NCI-H1048 (cell line): ENCODE measurements at places on chromosomes 4 and X.

DNA sequence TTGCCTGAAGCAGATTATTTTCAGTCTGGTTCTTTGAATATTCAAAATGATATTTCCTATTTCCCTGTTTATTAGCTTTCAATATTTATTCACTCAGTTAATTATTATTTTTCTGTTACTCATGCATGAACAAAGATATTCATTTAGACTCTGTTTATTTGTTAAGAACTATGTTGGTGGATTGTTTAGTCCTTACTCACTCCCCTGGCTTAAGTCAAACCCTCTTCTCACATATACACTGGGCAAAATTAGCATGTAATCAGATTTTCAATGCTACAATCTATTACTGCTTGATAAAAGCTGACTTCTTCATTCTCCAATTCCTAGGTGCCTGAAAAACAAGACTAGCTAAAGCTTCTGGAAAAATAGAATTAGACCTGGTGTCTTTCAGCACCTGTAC lies 335.8 kb downstream of the FAT4 start:
- no peak for DNase-seq

DNA sequence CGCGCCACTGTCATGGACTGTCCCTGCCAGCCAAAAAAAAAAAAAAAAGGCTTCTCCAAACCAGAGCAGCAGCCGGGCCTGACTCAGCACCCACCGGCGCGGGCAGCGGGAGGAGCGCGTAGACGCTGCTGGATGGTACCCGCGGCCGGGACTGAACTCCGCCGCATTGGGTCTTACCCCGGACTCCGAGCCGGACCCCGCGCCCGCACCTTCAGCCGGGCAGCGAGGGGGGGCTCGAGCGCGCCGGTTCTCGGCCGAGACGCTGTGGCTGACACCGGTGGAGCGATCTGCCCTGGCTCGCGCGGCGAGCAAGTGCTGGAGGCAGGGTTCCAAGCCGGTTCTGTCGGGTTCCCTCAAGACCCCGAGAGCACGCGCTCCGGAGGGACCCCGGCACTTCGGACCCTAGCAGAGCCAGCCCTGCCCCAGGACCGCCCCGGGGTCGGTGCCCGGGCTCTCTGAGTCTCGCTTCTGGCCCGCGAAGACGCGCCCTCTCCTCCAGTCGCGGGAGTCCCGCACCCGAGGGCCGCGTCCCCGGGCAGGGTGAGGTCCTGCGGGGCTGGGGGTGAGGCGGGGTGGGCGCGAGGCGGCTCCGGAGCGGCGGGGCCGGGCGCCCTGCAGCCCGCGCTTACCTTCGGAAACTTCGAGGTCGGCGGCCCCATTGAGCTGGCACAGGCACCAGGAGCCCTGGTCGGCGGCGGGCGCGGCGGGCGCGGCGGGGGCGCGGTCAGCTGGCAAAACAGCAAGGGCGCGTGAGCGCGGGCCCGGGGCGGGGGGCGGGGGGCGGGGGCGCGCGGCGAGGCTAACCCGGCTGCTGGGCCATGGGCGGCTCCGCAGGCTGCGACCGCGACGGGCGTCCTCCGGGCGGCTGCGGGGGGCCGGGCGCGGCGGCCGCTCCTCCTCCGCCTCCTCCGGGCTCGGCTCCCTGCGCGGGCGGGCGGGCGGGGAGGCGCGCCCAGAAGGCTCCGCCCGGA lies 11.8 kb upstream of the MAN2B2 start:
- no peak for DNase-seq

DNA sequence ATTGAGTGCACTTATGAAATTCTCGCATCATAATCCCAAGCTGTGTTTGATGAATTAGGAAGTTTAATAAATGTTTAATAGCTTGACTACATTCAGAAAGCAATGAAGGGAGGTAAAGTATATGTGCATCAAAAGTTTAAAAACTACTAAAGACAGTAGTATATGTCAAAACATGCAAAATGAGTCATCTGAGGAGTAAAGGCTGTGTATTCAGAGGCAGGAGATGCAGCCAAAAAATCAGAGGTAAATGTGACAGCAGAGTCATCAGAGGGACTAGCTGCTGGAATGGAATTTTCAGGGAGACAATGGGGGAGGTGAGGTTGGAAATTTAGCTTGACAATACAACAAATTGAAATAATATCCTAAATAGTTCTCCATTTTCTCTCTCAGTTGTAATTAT lies 127.0 kb upstream of the FUNDC1 start:
- no peak for DNase-seq

DNA sequence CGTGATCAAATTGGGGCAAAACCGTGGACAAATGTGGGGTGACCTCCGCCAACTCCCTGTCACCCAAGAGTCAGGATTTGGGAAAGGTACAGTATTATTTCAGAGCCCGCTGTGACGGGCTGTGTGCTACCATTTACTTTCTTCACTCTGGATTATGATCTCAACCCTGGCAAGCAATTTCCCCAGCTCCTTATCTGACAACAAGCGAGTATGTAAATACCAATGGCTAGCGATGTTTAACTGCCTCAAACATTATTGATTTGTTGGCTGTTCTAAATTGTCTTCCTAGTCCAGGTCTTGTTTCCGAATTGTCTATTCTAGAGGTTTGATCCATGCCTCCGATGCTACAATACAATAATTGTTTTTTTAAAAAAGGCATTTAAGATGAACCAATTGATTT lies 17.7 kb upstream of the PITX2 start:
- no peak for DNase-seq

- no peak for DNase-seq
Observed at GRCh38 chr4:4641661-4642495, 100.0 kb upstream of the STX18 start.

GRCh38 chrX:68175562-68175961 lies 257.7 kb downstream of the OPHN1 start:
- DNase-seq: no peak

DNA sequence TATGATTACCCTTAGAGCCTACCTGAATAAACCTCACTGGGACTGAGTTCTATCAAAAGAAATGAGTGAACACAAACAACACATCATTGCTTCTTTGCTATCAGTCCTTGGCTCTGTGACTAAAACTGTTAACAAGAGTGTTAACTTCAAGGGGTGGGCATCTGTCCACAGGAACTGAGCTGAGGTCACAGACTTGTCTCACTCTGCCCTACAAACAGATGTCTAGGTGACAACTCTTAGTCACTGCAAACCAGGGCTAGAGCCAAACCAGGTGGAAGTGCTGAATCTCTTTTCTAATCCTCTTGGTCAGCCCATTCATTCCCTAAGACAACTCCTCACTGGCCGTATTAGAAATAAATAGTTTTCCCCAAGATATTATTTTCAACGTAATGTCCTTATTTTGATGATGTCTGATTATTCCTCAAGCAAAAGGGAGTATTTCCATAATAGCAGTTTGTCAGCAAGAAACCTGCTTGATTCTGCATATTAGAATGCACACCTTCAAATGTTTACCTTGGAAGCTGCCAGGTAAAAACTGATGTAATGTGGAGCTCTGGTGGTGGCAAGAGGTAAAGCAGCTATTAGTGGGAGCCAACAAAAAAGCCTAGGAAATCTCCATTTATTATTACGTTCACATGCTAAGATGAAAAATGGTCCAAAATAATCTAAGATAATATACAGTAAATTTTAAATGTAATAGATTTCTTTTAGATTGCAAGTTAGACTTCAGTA lies 4.0 kb downstream of the COL25A1 start:
- DNase-seq: peak; percentile 9

GRCh38 chr4:33924811-33925210 lies 2319.5 kb downstream of the ARAP2 start:
- DNase-seq: no peak

- DNase-seq: no peak
Observed at GRCh38 chr4:37666625-37667071, 19.5 kb downstream of the RELL1 start.

DNA sequence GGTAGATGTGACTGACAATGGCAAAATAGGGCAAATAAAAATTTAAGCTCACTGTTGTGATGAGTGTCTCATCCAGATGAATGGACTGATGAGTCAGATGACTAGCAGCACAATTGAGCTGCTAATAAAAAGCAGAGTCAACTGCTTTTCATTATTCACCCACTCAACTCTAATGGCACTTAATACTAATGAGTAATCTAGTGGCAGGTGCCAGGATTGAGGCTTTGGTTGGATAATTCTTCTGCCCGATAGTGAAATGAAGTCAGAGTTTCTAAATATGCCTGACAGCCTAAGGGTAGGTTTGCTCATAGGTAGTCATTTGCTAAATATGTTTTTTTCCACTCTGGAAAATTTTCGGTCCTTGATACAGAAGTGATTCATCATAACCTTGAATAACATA lies 10.4 kb downstream of the OGT start:
- no peak for DNase-seq

DNA sequence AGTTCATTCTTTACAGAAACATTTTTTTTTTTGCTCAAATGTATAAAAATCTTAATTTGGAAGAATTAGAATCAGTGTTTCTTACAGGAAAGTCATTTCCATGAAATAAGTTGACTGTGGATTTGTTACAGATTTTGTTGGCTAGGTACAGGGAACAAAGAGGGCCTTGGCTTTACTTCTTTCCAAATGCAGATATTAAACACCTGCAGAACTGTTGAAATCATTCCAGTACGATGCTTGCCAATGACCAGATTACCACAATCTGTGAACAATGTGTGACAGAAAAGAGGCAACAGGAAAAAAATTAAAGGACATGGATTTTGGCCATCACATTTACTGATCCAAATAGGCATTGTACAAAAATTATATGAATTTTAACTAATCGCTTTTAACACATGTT lies 70.8 kb downstream of the ANXA10 start:
- DNase-seq: no peak

- DNase-seq: no peak
Observed at GRCh38 chr4:26289401-26289800, 31.4 kb upstream of the RBPJ start.

DNA sequence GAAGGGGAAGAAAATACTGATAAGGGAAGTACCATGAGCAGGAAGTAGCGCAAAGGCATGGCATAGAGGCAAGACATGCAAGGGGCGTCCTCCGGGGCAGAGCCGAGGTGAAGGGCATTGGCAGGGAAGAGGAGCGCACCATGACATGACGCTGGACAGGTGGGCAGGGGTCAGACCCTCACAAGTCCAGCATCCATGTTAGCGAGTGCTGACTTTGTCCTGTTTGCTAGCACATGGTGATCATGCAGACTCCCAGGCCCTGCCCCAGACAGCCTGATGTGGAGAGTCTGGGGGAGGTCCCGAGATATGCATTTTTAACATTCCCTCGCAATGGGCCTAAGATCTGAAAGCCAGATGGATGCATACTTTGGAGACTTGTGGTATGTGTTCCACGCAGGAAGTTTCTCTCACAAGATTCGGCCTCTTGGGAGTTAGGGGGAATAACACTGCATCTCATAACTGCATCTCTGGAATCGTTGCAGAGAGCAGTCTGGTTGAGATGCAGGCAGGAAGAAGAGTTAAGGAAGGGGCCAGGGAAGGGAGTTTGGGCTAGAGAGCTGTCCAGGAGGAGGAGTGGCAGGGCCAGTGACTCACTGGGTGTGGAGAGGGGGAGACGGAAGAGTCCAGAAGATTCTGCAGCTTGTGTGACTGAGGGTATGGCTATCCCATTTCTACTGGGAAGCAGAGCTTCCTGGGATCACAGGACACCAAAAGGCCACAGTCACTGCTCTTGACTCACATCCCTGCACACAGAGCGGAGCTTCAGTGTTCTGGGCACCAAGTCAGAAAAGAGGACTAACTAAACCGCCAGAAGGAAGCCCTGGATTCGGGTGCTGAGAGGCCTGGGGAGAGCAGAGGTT lies 59.7 kb downstream of the FAM184B start:
- DNase-seq: no peak

GRCh38 chrX:75781611-75782010 lies 3.4 kb downstream of the MAGEE2 start:
- DNase-seq: no peak

GRCh38 chrX:45258731-45259402 lies 58.2 kb upstream of the DIPK2B start:
- DNase-seq: no peak

DNA sequence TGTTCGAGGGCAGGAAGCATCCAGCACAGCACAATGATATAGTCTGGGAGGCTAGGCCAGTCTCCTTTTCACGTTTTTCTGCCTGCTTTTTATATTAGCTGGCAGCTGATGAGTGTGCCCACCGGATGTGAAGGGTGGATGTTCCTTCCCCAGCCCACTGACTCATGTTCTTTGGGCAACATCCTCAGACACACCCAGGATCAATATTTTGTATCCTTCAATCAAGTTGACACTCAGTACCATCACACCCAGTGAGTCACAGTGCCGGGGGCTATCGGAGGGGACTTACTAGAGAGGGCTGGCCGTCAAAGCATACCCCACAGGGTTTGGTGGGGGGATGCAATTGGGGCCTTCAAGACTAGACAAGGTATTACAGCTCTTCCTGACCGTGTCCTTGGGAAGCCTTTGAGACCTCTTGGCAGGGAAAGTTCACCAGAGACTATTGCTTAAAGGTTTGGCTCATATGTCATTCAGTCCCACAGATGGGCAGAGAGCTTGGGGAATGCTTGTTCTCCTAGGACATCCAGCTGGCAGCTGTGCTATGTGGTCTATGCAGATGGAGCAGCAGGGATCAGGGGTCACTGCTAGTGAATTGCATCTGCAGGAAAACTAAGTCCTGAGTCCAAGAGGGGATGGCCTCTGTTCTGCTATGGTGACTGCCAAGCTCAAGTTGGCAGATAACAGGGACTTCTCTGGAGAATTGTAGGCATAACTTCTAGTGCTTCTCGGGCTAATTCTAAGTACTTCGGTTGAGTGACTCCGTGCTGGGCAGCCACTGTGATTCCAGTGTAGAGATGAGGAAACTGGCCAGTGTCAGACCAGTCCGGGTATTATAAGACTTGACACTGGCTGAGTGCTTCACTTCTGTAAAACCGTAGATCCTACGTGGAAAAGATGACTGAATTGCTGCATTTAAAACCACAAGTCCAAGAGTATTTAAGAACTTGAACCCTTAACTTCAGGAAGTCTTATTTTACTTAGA lies 12.9 kb upstream of the WDR1 start:
- no peak for DNase-seq

- peak; percentile 10 for DNase-seq
Observed at GRCh38 chrX:53284684-53285447, 3.5 kb upstream of the IQSEC2 start.

DNA sequence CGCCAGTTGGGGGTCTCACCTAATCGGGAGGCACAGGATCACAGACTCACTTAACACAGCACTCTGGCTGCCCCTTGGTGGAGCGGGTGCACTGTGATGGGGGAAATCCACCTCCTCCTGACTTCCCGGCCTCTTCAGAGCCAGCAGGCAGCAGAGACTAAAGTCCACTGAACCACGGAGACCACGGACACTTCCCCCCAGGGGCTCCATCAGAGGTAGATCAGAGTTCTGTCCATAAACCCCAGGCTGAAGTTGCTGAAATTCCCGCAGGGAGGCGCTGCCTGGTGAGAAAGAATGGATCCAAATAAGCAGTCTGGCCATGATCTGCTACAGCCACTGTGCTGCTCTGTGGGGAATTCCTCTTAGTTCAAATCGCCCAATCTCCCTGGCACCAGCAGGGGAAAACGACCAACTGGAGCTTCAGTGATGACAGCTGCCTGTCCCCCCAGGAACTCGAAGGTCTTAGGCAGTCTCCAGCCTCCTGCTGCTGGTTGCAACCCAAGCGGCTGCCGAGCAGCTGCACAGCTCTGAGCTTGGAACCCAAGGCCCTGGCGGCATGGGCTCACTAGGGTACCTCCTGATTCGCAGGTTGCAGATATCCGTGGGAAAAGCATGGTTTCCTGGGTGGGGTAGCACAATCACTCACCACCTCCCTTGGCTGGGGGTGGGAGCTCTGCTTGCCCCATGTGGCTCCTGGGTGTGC lies 106.9 kb upstream of the DCAF12L2 start:
- DNase-seq: no peak
